ELR (cell line): ENCODE measurements at places on chromosomes 5 and 9.

GRCh38 chr5:50958852-50959457 is 292.5 kb downstream of the PARP8 start:
- DNase-seq, result peak; percentile 57

GRCh38 chr5:88878976-88879375 is 4.0 kb downstream of the MEF2C start:
- peak; percentile 69 for DNase-seq

DNA sequence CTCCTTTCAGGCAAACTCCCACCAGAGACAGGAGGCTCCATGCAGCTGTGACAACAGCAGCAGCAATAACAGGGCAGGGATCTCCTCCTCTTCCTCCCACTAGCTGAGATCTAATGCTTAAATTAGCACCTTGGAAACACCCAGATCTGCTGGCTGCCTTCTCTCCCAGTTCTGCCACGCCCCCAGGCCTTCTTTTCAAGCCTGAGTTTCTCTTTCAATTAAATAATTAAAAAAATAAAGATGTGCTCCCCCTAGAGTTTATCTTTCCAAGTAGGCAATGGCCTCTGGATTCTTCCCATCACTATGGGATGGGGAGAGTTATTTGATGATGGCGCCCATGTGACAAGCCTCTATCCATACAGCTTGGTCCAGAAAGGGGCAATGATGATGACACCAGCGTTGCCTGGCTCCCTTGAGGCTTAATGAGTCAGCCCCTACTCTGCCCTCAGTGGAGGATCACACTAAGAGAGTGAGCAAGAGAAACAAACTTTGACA is 3.8 kb downstream of the FAM219A start:
- DNase-seq, result peak; percentile 88

- peak; percentile 39 for DNase-seq
These were observed 41.5 kb upstream of the LARP1 start for GRCh38 chr5:154713615-154714125.

DNA sequence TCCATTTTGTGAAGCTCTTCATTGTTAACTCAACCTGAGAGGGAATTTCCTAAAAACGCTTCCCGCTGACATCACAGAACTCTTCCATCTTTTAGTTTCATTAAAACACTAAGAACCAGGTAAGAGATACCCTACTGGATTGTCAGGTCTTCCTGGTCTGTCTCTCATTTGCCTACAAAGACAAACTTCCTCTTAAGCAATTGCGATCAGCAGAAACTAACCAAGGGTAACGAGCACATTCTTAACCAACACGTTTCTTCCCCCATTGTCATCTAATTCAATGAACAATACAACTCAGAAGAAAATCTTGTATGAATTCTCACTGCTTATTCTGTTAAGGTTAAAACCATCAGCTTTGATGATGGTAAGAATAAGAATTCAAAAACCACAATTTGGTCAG is 6.6 kb downstream of the FBXW11 start:
- DNase-seq, result no peak

DNA sequence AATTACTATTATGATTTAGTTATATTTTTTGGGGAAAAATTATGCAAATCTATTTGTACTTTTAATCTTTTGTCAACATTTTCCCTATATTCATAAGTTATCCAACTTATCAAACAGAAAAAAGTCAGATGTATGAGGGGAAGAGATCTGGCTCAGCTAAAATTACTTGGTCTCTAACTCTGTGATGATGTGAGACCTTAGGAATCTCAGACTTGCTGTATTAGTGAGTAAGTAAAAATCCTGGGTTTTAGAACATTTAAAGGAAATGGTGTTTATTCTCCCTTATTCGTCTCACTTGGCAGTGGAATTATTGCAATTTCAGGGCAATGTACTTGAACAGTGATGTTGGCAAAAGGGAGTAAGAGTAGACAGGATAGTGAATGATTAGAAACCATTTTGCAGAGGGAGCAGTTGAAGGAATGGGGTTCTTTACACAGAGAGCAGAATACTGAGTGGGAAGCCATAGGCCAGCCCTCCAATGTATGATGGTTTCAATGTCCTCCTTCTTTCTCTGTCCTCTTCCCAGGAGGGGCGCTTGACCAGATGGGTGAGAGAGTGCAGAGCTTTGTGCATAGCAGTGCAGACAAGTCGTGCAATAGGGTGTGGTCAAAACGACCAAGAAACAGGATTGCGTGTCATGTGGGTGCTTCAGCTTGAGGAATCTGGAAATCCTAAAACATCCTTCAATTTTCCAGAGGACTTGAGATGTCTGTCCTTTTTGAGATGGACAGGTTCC is 91.7 kb downstream of the TENT4A start:
- DNase-seq, result peak; percentile 26

- DNase-seq, result no peak
These were observed 75.7 kb downstream of the MED10 start for GRCh38 chr5:6302684-6303083.

DNA sequence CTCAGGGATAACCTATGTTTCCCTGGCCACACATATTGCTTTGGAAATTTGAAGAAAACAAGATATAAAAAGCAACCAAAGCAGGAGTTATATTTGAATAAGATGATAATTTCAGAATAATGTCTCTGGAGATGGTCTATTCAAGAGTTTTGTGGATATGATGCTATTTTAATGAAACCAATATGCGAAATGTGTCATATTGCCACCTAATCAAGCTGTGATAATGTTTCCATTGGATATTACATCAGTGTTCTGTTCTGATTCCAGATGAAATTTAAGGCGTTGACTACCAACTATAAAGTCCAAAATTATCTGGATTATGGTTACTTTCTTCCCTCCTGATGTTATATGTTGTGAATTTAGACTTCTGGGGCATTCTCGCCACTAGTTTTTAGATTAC is 27.6 kb upstream of the NUDT12 start:
- DNase-seq, result no peak

DNA sequence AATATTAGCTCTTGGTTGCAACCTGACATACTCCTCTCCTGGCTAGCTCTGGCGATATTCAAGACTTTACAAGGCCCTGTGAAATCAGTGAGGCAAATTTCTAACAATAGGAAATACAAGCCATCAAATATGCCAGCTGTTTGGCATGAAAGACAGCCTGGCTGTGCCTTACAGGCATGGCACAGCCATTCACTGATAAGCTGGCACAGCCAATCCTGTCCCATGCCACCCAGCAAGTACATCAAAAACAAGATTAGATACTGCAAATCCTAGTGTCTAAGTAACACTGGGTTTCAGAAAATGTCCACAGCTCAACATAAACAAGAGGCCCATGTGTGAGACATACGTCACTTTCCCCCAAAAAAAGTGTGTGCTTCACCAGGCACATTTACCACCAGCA is 1045.8 kb upstream of the DMAC1 start:
- DNase-seq, result no peak

- DNase-seq, result no peak
These were observed 6.2 kb downstream of the TGFBI start for GRCh38 chr5:136034984-136035383.

GRCh38 chr9:112011051-112011620 is 114.5 kb downstream of the UGCG start:
- DNase-seq, result no peak

GRCh38 chr9:131263701-131264100 is 12.6 kb downstream of the FAM78A start:
- DNase-seq, result no peak

DNA sequence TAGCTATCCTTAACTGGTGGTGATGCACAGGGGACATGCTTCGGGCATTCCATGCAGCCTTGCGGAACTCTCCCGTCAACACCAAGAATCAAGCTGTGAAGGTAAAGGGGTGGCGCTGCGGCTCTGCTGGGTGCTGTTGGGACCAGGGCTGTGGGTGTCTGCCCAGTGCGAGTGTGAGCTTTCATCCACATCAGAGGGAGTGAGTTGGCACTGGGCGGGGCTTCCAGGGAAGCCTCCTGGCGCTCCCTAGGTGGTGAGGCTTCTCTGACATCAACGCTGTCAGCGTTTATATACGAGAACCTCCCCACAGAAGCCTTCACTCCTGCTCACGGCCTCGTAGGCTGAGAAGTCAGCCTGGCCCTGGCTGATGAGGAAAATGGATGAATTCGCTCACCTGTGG is 11.7 kb downstream of the ARPC5L start:
- DNase-seq, result no peak

GRCh38 chr9:97470076-97470475 is 31.4 kb upstream of the TMOD1 start:
- no peak for DNase-seq

GRCh38 chr9:76099516-76099915 is 209.0 kb downstream of the PCSK5 start:
- DNase-seq, result no peak

DNA sequence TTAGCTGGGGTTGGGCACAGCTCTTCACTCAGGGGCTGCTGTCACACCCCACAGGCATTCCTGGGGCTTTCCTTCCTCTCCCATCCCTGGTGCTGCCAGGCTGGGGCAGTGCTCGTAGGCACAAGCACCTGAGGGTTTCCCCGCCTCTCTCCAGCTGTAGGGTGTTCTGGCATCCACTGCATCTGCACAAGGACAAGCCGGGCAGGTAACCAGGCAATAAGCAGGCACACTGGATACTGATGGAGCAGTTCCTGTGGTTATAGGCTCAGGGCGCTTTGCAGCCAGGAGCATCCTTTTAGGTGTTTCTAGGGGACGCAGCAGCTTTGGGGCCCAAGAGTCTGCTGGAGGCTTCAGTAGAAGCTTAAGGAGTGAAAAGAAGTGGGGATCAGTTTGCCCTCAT is 56.8 kb downstream of the ARHGEF37 start:
- DNase-seq, result no peak

DNA sequence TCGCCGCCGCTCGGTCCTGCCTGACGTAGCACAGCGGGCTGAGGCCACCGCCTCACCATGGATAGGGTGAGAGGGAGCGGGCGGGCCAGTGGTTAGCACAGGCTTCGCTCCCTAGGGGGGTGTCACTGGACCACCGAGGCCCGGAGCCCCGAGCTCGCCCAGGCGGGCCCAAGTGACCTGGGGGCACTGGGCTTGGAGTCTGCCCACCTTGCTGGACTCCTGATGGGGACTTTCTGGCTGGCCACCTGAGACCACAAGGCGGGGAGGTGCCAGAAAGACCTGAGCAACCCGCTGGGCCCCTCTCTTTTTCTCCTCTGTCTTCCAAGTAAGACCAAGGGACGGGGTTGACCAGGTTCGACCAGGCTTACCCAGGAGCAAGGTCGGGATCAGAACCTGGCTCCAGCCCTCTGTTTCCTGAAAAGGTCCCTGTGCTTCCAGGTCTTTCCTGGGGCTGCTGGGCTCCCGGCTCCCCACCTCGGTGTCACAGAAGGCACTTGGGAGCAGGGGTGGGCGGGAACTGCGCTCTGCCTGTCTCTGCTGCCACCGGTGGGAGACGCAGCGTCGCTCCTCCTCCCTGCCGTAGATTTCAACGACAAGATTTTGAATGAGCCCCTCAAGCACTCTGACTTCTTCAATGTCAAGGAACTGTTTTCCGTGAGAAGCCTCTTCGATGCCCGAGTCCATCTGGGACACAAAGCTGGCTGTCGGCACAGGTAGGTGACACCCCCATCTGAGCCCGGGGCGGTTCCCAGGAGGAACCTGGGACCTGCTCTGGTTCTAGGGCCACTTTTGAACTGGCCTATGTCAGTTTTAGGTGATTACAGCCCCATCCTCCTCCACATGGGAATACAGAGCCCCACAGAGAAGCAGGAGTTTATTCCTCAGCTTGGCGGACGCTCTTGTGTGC is 1.0 kb downstream of the MRPS2 start:
- DNase-seq, result no peak

DNA sequence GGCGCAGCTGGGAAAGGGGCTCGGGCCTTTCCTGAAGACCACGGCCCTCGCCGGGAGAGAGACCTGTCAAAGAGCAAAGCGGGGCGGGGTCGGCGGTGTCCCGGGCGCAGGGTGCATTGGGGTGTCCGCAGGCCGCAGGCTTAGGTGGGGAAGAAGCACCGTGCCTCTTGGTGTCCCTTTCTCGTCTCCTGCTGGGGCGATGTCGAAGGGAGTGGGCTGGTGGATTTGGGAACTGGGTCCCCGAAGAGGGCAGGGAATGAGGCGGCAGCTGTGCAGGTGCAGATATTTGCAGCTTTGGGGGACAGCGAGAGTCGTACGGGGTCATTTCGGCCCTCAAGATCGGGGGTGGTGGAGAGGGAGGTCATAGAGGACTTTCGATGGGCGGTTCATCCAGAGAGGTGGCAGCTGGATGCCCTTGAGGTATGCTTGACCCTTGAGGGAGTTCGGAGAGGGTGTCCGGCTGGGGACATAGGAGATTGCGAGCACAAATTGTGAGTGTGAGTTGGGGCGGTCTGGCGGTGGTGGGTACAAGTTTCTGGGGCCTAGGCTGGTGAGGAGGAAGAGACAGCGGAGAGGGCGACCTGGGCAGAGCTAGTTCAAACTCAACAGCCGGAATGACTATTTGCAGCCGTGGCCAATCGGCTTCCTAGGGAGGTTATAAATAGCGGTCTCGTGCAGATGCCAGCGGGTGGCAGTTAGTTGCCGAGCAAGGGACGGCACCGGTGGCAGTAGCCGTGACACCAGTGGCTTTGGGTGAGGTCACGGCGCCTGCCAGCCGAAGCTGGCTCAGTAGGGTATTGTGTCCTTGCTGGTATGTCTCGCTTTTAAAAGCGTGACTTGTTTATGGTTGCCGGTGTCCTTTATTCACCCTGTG is 601 bp downstream of the NNT start:
- DNase-seq, result peak; percentile 65
